Muscle of leg (tissue), 16 donors: ENCODE measurements at places on chromosomes 6 and 20. TPM values are rescaled to one million over a fixed set of nuclear protein-coding genes. Genes with fewer than 3 reads are reported as not detected.

GRCh38 chr20:58349570-58349969, 39.5 kb upstream of the VAPB start:
- H3K27me3 ChIP-seq = no peaks in the 10 kb centered on the region
- no peak for DNase-seq
- no peak overlapping the region for H3K27ac ChIP-seq
- H3K4me3 ChIP-seq = no peak overlapping the region

GRCh38 chr6:8387942-8388437, 47.4 kb downstream of the SLC35B3 start:
- H3K36me3 ChIP-seq = no peaks in the 10 kb centered on the region
- H3K4me1 ChIP-seq = no peaks in the 10 kb centered on the region
- H3K4me3 ChIP-seq = no peak overlapping the region
- H3K27me3 ChIP-seq = no peaks in the 10 kb centered on the region
- no peak overlapping the region for H3K27ac ChIP-seq

- DNase-seq = no peak
- H3K4me3 ChIP-seq = no peak overlapping the region
- H3K36me3 ChIP-seq = no peaks in the 10 kb centered on the region
- H3K4me1 ChIP-seq = peaks cover 21% of the 10 kb centered on the region
- H3K27me3 ChIP-seq = no peaks in the 10 kb centered on the region
- H3K27ac ChIP-seq = no peak overlapping the region
Observed at GRCh38 chr20:22921595-22922421, 113.3 kb upstream of the SSTR4 start.

DNA sequence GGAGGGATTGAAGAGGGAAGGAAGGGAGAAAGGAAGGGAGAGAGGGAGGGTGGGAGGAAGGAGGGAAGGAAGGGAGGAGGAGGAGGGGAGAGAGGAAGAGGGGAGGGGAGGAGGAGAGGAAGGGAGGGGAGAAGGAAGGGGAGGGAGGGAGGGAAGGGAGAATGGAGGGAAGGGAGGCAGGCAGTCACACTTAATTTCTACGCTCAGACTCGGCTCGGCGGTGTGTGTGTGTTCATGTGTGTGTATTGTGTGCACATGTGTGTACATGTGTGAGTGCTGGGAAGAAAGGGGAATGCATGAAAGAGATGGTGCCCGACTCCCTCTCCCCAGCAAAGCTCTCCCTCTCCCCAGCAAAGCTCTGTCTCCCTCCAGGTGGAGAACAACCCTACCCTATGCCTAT, 79.1 kb upstream of the AFDN start:
- H3K36me3 ChIP-seq = no peaks in the 10 kb centered on the region
- no peak overlapping the region for H3K4me3 ChIP-seq
- peaks cover 19% of the 10 kb centered on the region for H3K4me1 ChIP-seq
- peaks cover 29% of the 10 kb centered on the region for H3K27me3 ChIP-seq
- no peak for DNase-seq

DNA sequence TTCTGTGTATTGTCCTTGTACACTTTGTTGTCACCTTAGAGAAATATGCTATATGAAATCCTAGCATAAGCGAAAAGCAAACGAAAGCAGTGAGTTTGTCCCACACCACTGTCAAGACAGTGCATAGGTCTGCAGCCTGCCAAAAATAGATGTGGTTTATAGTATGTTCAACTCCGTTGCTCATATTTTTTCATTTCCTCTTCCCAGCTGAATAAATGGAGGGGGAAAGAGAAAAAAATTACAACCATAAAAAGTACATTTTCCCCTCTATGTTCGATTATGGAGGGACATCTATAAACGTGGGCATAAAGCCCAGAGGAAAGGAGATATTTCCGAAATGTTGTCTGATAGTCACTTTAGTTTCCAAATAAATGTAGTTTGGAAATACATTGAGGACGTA, 25.8 kb downstream of the PRL start:
- no peaks in the 10 kb centered on the region for H3K36me3 ChIP-seq
- peak overlapping the region; percentile 63 for H3K27ac ChIP-seq
- H3K4me3 ChIP-seq = no peak overlapping the region
- H3K4me1 ChIP-seq = peaks cover 2% of the 10 kb centered on the region
- no peaks in the 10 kb centered on the region for H3K27me3 ChIP-seq
- peak; percentile 78 for DNase-seq

GRCh38 chr20:16732506-16733152, 2.8 kb downstream of the SNRPB2 start:
- no peak overlapping the region for H3K4me3 ChIP-seq
- no peak for DNase-seq
- H3K36me3 ChIP-seq = peaks cover 33% of the 10 kb centered on the region
- no peak overlapping the region for H3K27ac ChIP-seq
- peaks cover 9% of the 10 kb centered on the region for H3K4me1 ChIP-seq

DNA sequence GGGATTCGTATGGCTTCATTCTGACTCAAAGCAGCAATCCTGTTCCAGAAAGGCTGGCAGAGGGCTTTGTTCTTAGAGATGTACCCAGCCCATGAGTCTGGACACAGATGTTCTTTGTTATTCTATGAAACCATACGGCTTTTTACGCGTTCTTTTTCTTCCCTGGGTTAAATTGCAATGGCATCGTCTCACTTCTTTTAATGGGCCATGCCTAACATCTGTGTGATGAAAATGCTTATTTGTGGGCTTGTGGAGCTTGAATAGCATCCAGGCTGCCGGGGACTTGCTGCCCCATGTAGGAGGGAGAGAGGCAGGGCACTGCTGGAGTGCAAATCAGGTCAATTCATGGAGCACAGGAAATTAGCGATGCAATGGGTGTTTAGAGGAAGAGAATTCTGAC, 19.4 kb downstream of the FAM50B start:
- DNase-seq = peak; percentile 80
- H3K36me3 ChIP-seq = no peaks in the 10 kb centered on the region
- no peak overlapping the region for H3K4me3 ChIP-seq
- peak overlapping the region; percentile 11 for H3K27ac ChIP-seq
- H3K27me3 ChIP-seq = no peaks in the 10 kb centered on the region

- H3K4me1 ChIP-seq = peaks cover 7% of the 10 kb centered on the region
- peaks cover 46% of the 10 kb centered on the region for H3K36me3 ChIP-seq
- H3K27ac ChIP-seq = peak overlapping the region; percentile 98
Observed at GRCh38 chr6:28922004-28922820, 1.6 kb downstream of the TRIM27 start.

- no peak overlapping the region for H3K4me3 ChIP-seq
- no peaks in the 10 kb centered on the region for H3K27me3 ChIP-seq
- no peak overlapping the region for H3K27ac ChIP-seq
- no peaks in the 10 kb centered on the region for H3K4me1 ChIP-seq
- DNase-seq = no peak
- no peaks in the 10 kb centered on the region for H3K36me3 ChIP-seq
Observed at GRCh38 chr20:9256393-9256792, 187.5 kb downstream of the PLCB4 start.

The BMP6 gene
- 1.3 TPM for total RNA-seq

The C20orf144 gene
- 0.04 TPM for total RNA-seq

The PACSIN1 gene
- total RNA-seq = 0.27 TPM

The RREB1 gene
- 21.4 TPM for total RNA-seq

The SOX18 gene
- total RNA-seq = 2.2 TPM

The C6orf58 gene
- total RNA-seq = 0.09 TPM
